ENCODE measurements at places on chromosomes 1 and 21. TPM values are rescaled to one million over a fixed set of nuclear protein-coding genes. Genes with fewer than 3 reads are reported as not detected.

The FMO1 gene
- total RNA-seq, result 0.12 TPM

- no peak for DNase-seq
Observed at GRCh38 chr1:180757657-180758056, 125.8 kb downstream of the XPR1 start.

The EPHA10 gene
- not detected for total RNA-seq

DNA sequence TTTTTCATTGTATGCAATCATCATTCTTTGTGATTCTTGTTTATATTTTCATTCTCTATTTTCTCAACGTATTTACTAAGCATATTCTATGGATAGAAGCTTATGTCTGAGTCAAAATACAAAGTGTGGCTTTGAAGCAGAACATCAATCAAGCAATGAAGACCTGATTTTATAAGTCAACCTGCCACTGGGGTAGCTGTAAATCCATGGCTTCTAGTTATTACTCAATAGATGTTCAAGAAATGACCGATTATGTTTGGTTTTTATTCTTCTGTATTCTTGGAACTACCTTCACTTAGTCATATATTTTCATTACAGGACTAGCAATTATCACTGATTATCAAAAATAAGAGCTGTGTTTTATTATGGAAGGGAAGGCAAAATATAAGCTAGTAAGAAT, 20.5 kb upstream of the PTGS2 start:
- no peak for DNase-seq

Data from RPMI7951 (cell line).